ENCODE measurements at places on chromosomes 12 and 14.

DNA sequence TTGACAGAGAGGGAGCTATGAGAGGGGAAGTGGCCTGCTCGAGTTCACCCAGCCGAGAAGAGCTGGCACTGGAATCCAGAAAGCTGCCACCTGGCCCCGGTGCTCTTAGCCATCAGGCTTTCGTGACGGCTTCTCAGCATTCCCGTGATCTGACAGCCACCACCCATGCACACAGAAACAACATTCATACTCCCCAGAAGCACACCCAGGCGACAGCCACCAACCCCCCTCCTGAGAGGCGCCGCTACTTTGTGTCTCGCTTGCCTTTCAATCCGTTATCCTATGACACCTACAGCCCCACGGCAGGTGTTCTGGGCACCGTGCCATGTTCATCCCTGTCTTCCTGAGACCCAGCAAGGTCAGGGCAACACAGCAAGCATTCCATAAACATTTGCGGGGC lies 31.4 kb downstream of the PSMC1 start:
- DNase-seq = no peak

DNA sequence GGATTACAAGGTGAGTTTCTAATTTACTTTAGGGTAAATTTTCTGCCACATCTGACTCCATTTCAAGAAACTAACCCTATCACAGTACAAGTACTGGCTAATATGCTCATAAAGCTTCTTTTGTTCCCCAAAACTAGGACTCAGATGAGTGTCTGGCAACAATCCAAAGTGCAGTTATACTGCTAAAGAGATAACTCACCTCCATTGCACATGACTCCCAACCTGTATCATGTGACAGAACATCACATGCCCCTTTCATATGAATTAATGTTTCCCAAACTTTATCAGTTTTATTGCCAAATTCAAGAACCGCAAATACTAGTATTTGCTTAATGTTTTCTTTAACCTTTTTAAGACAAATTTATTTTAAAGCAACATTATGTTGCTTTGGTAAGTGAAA lies 3.9 kb upstream of the PPP1R12A start:
- no peak for DNase-seq

DNA sequence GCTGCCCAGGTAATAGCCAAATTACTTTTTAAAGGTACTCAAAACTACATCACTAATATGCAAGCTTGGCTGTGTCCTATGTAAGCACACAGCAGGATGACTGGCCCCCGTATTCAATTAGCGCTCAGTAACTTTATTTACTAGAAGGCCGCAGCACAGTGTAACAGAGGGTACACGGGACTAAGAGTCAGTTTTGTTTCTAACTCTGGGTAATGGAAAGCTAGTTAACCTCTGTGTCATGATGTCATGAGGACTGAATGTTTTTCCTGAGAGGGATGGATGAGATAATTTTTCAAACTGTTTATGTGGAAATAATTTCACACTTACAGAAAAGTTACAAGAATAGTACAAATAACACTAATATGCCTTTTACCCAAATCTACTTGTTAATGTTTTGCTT lies 27.1 kb downstream of the GALNT4 start:
- DNase-seq = no peak

GRCh38 chr14:34684578-34684977 lies 29.8 kb downstream of the CFL2 start:
- no peak for DNase-seq

GRCh38 chr12:33639975-33640374 lies 200.4 kb upstream of the SYT10 start:
- no peak for DNase-seq

GRCh38 chr14:78535041-78535440 lies 364.9 kb downstream of the NRXN3 start:
- DNase-seq = no peak

- DNase-seq = no peak
These were observed 17.4 kb downstream of the GALNT4 start for GRCh38 chr12:89507015-89507824.

GRCh38 chr14:63781686-63782085 lies 53.8 kb upstream of the SGPP1 start:
- DNase-seq = no peak

GRCh38 chr14:20601522-20601921 lies 10.3 kb upstream of the RNASE12 start:
- no peak for DNase-seq

GRCh38 chr12:1429980-1430379 lies 164.4 kb downstream of the FBXL14 start:
- no peak for DNase-seq

DNA sequence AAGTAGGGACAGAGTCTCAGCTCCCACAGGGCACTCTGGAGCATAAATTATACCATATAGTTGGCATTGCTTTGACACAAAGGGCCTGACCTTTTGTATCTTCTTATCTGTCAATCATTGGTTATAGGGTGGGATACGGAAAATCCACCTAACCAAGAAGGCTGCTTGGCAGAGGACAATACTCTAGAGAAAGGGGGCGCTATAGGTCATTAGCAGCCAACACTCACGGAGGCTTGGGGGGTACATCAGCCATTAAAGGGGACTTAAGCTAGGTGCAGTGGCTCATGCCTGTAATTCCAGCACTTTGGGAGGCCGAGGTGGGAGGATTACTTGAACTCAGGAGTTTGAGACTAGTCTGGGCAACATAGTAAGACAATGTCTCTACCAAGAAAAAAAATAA lies 22.9 kb downstream of the SPTSSA start:
- no peak for DNase-seq

DNA sequence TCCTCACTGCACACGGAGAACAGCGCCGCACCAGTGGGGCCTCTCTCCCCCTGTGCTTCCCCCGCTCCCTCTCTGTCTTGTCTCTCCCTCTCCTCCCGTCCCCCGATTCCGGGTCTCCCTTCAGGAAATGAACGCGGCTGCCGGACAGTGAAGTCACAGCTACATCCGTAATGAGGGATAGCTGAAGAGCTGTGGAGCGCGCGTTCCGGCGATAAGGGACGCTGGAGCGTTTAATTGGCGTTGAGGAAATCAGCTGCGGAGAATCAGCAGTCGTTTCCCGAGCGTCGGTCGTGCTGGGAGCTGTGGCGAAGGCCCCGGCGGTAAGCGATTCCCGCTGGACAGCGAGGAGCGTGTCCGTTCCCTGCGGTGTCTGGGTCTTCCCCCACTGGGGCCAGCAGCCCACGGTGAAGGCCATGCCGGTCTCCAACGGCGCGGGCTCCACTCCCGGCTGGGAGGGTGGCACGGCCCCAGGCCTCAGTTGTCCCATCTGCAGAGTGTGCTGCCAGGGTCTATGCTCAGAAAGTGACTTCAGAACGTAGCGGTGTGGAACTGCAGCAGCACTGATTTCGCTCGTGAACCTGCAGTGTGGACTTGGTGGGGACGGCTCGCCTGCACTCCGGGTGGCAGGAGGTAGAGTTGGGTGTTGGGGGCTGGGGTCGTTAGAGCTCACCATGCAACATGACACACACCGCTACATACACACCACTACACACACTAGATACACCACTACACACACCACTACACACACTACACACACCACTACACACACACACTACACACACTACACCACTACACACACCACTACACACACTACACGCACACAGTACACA lies 10.9 kb downstream of the NOC4L start:
- no peak for DNase-seq

- no peak for DNase-seq
These were observed 49.2 kb upstream of the EIF5 start for GRCh38 chr14:103284574-103285467.

DNA sequence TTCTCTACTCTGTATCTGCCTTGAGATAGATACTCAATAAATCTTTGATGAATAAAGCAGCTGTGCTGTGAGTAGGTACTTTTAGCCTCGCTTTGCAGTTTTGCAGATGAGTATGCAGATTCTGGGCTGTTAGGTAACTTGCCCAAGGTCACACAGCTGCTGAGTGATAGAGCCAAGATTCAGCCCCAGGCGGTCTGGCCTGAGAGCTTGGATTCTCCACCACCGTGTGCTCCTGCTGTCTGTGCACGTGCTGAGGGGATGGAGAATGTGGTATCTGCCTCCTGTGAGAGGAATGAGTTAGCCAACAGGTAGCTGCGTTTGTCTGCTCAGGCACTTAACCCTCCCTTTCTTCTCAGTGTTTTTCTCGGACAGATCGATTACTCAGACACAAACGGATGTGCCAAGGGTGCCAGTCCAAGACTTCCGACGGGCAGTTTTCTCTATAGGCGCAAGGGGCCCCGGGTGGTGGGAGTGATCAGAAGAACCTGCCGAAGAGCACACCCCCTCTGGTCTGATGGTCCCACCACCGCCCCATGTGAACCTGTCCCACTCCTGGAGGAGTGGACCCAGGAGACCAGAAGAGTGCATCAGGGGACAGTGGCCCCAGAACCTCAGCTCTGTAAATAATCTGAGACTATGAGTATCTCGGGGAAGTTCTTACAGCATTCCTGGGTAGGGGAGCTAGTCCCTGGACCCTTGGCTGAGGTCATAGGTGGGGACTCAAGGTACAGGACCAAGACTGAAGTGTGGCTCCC lies 6.6 kb upstream of the CSAD start:
- DNase-seq = no peak
